ENCODE measurements at places on chromosomes 16 and 17.

- DNase-seq = no peak
Measured at GRCh38 chr16:55136356-55137150, 187.4 kb upstream of the IRX6 start.

- DNase-seq = no peak
Measured at GRCh38 chr16:10612649-10613179, 32.3 kb upstream of the EMP2 start.

GRCh38 chr17:43840814-43841213, 6.2 kb upstream of the CD300LG start:
- no peak for DNase-seq

- DNase-seq = peak; percentile 64
Measured at GRCh38 chr17:19645734-19646201, 2.8 kb upstream of the ALDH3A2 start.

DNA sequence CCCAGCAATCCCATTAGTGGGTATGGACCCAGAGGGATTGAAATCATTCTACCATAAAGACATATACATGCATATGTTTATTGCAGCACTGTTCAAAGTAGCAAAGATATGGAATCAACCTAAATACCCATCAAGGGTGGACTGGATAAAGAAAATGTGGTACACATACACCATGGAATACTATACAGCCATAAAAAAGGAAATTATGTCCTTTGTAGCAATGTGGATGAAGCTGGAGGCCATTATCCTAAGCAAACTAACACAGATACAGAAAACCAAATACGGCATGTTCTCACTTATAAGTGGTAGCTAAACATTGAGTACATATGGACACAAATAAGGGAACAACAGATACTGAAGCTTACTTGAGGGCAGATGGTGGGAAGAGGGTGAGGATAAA, 2.4 kb downstream of the KRTAP2-3 start:
- DNase-seq = no peak

- no peak for DNase-seq
Measured at GRCh38 chr17:41695954-41696757, 7.5 kb downstream of the EIF1 start.

GRCh38 chr17:80491478-80492342, 15.3 kb upstream of the NPTX1 start:
- DNase-seq = no peak

DNA sequence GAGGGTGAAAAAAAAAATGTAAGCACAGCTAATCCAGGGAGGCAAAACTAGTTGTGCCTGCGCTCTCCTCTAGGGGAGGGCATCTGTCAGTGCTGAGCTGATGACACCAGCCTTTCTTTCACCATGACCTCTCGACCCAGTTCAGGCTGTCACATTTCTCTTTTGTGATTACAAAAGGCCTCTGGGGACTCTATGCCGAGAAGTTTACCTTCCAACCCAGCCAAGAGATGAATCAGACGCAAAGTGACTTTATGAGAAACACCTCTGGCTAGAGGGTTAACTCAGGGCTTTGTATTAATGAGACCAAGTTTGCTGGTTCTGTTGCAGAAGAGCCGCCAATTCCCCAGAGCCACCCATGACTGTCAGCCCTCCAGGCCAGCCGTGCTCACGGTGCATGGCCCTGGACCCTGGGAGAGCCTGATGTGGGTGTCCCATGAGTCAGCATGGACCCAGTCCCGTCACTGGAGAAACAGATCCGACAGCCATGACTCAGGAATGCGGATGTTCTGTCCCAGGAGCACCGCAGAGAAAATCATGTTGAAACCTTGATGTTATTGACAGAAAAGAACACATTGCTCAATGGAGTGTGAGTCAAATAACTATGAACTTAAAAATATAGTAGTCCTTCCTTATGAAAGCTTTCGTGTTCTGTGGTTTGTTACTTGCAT, 437.2 kb downstream of the HS3ST3B1 start:
- no peak for DNase-seq

DNA sequence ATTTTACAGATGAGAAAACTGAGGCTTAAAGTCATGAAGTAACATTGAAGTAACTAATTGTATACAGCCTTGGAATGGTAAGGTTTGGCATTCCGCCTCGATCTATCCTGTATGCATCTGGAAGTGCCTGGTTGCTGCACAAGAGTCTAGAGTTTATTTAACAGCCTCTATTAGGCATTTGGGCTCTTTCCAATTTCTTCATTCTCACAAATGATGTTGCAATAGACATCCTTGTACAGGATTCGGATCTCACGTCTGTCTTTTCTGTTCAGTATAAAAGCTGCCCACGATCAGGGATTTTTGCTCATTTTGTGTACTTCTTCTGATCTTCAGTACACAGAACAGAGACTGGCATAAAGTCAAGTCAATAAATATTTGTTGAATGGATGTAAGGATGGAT, 100.5 kb downstream of the AIPL1 start:
- DNase-seq = no peak

GRCh38 chr17:6501359-6501758, 55.0 kb downstream of the PITPNM3 start:
- DNase-seq = no peak

DNA sequence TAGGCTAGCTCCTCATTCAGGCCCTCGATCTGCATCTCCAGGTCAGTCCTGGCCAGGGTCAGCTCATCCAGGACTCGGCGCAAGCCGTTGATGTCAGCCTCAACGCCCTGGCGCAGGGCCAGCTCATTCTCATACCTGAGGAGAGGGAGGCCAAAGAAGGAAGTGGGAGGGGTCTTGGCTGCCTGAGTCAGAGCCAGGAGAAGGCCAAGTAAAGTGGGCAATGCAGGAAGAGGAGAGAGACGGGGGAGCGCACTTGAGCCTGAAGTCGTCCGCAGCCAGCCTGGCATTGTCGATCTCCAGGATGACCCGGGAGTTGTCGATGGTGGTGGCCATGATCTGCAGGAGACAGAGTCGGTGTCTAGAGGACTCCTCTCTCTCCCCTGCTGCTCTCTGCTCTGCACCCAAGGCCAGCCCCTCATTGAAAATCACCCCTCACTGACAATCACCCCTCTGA, 1.8 kb downstream of the KRT15 start:
- DNase-seq = no peak

Measured in putamen (tissue), 1 donor.